CD4-positive, alpha-beta T cell treated with Interleukin-4 for 1 hour (primary cell): ENCODE measurements at places on chromosomes 12 and 14.

DNA sequence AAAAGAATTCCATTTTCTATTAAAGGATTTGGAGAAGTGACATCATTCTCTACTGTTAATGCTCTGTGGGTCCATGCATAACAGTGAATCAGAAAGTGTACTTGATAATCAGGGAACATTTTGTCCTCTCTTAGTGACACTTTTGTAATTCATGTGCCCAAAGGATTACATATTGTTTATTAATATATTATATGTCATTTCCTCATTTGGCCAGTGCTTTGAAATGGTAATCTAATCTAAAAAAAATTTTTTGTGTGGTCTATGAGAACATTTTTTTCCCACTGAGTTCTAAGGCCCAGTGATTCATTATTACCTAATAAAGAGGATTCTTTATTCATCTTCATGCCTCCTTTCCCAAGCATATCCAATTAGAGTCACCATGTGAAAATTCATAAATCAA lies 79.7 kb upstream of the MYF6 start:
- DNase-seq = no peak

GRCh38 chr12:47965581-47965980 lies 2.2 kb downstream of the TMEM106C start:
- no peak for DNase-seq

GRCh38 chr14:99266181-99267178 lies 5.5 kb downstream of the BCL11B start:
- DNase-seq = peak; percentile 86

- no peak for DNase-seq
These were observed 68.6 kb downstream of the C12orf50 start for GRCh38 chr12:87960566-87960965.

DNA sequence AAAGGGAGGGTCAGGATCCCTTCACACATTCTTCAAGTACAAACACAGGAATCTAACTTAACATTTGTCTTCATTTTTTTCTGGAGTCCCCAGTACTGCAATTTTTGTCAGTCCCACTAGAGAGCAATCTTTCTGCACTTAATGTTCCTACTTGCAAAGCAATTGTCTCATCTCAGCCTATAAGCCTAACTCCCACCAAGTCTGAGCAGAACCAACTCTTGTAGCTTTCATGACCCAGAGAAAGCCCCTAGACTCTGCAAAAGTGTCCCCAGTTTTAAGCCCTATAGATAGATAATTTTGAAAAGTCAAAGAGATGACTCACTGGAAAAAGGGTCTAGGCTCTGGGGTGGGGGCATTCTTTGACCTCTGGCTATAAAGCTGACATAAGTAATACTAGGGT lies 1.8 kb upstream of the ZBTB39 start:
- peak; percentile 75 for DNase-seq

DNA sequence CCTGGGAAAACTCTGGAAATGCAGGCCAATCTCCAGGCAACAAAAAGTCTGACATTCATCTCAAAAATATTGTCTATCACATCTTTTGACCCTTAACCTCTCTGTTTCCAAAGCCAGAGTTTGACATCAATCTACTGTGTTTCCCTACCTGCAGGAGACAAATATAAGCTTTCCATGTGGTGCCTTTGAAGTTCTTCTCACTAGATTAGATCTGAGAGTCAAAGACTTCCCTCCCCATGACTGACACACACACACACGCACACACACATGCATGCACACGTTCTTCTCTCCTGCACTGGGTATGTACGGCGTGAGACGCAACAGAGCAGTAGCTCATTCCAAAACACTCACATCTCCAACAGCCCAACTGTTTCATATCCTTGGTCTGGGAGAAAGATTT lies 8.1 kb upstream of the ITPR2 start:
- no peak for DNase-seq

GRCh38 chr14:61254808-61255526 lies 26.2 kb downstream of the TMEM30B start:
- no peak for DNase-seq

DNA sequence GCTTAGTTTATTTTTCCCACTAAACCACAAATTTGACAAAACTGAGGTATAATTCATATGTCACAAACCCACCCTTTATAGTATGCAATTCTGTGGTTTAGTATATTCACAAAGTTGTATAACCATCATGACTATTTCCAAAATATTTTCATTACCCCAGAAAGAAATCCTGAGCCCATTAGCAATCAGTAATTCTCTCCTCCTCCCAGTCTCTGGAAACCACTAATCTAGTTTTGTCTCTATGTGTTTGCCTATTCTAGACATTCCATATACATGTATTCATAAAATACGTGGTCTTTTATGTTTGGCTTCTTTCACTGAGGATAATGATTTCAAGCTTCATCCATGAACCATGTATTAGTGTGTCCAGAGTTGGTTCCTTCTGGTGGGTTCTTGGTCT lies 267.6 kb downstream of the AEBP2 start:
- no peak for DNase-seq

GRCh38 chr12:52207106-52207505 lies 15.3 kb upstream of the KRT80 start:
- DNase-seq = no peak

DNA sequence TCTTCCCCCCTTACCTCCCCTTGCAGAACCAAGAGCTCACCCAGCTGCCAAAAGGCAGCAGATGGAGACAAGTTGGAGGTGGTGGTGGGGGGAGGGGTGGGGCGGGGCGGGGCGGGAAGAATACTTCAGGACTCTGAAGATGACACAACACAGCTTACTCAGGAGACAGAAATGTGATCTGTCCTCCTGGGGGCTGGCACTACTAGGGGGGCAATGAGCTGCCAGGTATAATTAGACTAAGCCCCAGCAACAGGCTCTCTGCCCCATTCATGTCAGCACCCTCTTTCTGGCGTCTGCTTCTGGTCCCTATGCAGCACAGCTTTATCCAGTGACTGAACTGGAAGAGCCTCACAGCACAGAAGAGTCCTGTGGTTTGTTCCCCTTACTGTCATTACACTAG lies 407.0 kb downstream of the MED13L start:
- no peak for DNase-seq

DNA sequence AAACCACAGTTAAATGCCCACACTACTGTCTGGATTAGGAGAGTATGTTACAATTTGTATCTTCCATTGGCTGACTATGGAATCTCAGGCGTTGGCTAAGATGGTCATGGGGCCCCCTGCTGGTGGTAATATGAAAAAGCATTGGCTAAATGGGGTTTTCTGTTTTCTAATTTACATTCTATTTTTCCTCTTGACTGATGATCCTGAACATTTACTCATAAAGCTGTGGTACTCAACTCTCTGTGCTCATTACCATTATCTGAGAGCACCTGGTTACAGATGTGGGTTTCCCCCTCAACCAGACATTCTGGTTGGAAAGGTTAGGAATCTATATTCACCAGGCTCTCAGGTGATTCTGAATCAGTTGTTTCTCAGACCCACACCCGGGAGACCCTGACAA lies 64.8 kb downstream of the WSCD2 start:
- DNase-seq = no peak

- no peak for DNase-seq
These were observed 32.4 kb upstream of the PLEK2 start for GRCh38 chr14:67444395-67444794.

DNA sequence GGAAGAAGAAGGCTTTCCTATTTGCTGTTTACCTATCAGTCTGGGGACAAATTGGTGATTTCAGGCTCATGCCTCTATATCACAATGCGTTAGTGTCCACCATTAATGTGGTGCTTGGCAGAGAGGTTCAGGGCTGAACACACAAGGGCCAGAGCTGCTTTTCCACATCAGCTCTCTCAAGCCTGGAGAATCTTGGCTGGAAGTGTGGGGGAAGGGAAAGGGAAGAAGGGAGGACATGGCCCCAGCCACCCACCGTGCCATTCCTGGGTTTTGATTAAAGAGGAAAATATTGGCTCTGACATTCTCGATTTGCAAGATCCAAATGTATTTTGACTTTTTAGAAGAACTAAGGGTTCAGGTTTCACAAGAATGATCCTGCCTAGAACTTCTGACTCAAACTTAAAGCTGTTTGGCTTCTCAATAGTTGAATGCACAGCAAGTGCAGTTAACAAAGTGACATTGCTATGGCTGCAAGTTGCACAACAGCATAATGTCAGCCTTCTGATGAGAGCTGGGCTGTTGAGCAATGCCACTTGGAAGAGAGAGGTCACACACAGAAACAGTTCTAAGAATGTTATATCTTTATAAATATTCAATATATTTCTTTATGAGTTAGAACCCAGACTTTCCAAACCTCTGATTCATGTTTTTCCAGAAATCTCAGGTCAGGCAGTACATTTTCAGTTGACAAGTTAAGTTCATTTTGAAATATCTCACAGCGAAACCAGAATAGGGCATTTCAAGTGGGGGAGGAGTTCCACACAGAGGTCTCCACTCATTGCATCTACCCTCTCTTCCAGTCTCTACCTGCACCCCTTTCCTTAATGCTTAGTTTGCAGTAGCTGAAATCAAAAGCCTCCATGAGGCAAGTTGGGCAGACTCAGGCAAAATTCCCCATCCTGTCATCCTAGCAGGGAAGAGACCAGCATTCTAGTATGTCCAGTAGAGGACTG lies 25.3 kb downstream of the IGF1 start:
- DNase-seq = no peak

- DNase-seq = no peak
These were observed 757.7 kb upstream of the TMEM132C start for GRCh38 chr12:127509066-127509778.

GRCh38 chr12:94359761-94360160 lies 99.9 kb downstream of the CEP83 start:
- no peak for DNase-seq

DNA sequence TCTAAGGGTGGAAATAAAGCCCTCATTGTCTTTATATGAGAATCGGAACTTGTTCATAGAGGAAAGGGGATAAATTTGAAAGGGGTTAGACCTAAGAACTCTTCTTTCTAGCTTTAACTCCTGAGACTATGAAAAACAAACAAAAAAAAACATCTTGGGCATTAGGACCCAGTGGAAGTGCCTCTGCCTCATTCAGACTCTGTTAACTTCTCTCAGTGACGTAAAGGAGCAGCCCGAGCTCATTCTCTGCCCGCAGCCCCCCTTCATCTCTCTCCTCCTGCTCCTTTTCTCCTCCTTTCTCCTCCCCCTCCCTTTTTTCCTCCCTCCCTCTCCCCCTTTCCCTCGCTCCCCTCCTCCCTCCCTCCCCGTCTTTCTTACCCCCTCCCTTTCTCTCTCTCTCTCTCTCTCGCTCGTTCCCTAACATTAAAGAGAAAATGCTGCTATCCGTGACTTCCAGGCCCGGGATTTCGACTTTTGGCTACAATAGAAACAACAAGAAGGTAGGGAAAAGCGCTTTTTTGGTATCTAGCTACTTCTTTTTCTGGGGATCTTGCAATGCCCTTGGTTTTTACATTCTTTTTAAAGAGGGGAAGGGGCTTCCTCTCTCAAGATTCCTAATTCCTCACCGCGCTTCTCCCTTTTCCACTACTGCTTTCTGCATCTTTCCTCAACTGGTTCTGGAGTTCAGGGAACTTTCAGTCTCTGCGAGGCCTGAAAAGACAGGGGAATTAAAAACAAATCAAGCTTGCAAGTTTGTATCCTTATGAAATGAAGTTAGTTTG lies at the start of gene RBMS2:
TSS of gene RBMS2 (plus strand) at position 231 of the 782 bp plus-strand sequence. CDS start at position 435, 204 bp downstream.
- peak; percentile 62 for DNase-seq

- DNase-seq = peak; percentile 20
These were observed 18.6 kb downstream of the DUSP6 start for GRCh38 chr12:89333564-89334252.

- DNase-seq = no peak
These were observed 93.8 kb upstream of the ALX1 start for GRCh38 chr12:85186236-85186635.

- no peak for DNase-seq
These were observed 12.4 kb downstream of the RAP1B start for GRCh38 chr12:68623059-68623458.

DNA sequence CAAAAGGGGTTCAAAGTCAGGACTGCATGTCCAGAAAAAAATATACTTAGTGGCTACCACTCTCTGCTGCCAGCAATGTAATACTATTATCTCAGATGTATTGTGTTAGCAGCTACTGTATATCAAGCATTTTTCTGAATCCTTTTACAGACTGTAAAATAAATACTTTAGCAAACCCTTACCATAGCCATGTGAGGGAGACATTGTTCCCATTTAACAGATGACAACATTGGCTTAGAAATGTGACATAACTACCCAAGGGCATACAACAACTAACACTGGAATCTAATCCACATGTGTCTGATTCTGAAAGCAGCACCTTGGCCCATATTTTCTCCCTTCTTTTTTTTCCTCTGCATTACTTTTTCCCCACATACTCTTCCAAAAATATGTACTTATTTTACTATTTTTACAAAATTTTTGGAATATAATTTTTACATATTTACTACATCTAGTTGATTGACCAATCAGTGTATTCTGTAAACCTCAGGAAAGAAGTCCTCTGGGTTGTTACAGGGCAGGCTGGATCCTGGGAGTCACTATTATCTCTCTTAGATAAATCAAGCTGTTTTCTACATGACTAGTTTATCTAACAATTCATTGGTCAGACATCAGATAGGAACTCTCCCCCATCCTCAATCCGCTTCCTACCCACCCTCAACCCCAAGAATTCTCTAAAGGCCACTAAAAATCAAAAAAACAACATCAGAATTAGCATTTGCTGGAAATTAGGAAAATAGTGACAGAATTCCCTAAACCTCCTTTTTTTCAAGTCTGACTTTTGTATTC lies 154.1 kb downstream of the BTG1 start:
- no peak for DNase-seq

DNA sequence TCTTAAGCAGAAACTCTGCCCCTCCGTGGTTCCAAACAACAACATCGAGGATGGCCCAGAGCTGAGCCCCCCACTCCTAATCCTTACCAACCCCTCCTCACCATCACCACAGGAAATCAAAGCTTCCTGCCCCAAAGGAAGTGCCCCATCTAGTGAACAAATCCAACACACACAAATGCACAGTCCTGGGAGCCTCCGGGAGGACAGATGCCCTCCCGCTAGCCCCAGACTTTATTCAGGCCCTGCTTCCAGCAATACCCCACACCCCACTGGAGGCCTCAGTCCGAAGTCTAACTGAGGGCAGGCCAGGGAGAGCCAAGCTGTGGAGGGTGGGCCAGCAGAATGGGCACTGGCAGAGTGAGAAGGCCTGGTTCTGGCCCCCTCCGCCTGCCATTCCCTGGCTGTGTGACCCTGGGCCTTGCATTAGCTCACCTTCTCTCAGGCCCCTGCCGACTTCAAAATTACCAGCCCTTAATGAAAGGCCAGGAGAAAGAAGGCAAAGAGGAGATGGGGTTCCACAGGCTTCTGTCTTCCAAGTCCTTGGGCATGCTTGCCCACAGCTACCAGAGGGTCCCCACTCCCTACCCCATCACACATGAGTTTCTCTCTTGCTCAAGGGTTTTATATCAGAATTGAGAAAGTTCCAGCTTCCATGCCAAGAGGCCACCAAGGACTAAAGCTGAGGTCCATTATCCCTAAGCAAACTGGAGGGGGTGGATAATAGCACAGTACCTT lies 2.3 kb downstream of the HDAC7 start:
- DNase-seq = peak; percentile 51

DNA sequence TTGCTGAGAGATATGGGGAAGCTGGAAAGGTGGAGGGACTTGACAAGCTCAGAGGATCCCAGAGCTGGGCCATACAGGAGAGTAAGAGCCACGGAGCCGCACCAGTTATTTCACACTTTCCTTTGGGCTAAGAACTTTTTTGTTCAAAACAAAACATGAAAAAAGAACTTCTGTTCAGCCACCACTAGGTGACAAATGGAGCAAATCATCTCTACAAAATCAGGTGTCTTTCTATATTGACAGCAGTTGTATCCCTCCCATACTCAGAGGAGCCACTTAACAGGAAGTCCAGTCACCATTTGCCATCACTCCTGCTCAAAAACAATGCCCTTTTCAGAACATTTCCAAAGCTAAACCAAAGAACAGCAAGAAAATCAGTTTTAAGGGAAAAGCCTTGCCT lies 70.3 kb upstream of the DBX2 start:
- no peak for DNase-seq

- no peak for DNase-seq
These were observed 279.7 kb upstream of the ATP2B1 start for GRCh38 chr12:89988188-89988915.
